Activated gamma-delta T cell (primary cell): ENCODE measurements at places on chromosomes 16 and 17.

- DNase-seq, result no peak
Measured at GRCh38 chr16:74766729-74767128, 7.9 kb downstream of the FA2H start.

GRCh38 chr16:27129401-27129800 is 62.7 kb downstream of the C16orf82 start:
- DNase-seq, result no peak

DNA sequence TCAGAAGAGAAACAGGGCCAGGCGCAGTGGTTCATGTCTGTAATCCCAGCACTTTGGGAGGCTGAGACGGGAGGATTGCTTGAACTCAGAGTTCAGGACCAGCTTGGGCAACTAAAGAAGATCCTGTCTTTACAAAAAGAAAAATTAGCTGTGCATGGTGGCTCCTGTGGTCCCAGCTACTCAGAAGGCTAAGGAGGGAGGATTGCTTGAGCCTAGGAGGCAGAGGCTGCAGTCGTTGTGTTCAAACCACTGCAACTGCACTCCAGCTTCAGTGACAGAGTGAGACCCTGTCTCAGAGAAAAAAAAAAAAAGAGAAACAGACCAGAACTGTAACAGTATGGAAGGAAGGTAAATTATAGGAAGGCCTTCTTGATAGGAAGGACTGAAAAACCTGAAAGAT is 10.3 kb downstream of the ARL4D start:
- DNase-seq, result no peak

- no peak for DNase-seq
Measured at GRCh38 chr17:31283841-31284240, 13.2 kb downstream of the OMG start.

DNA sequence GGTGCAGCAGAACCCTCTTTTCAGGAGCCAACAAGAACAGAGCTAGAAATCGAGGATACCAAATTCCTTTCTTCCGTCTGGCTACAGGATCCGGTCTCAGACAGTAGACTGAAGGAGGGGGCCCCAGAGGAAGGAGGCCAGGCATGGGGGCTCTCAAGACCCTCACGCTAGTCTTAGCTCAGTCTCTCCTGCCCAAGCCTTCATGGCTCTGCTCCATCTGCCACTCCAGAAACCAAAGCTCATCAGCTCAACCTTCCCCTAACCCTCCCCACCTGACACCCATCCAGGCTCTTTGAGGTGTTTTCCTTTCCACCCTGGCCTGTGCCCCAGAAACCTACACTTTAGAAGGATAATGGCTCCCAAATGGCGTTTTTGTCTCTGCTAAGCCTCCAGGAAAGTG is 6.2 kb upstream of the TMEM92 start:
- DNase-seq, result no peak

DNA sequence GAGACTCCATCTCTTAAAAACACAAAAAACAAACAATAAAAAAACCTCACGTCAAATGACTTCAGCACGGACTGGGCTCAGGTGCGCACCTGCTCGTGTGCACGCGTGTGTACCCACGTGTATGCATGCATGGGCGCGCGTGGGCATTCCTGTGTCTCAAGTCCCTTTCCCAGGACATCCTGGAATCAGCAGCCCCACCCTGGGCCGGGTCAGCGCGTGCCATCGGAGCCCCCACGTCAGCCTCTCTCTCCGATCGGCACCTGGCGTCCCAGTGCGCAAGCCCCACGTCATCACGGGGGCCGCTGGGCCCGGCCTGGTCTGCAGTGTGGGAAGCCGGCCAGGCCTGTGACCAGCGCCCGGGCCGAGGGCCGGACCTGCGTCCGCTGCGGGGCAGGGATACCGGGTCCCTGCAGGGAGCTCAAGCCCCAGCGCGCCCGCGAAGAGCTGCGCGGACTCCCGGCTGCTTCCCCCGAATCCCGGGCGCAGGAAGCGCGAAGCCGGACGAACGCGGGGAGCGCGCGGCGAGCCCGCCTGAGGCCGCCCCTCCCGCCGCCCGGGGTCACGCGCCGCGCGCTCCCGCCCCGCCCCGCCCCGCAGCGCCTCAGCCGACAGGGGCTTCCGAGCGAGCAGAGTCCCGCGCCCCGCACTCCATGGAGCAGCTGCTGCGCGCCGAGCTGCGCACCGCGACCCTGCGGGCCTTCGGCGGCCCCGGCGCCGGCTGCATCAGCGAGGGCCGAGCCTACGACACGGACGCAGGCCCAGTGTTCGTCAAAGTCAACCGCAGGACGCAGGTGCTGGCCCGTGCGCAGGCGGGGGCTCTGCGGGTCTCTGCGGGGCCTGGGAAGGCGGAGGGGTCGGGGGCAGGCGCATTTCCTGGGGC is at the start of gene FN3K:
FN3K (plus strand) TSS at position 629 of the 880 bp plus-strand sequence; CDS start at position 651, 22 bp downstream.
- peak; percentile 42 for DNase-seq

GRCh38 chr17:8856869-8857575 is 10.5 kb downstream of the PIK3R6 start:
- no peak for DNase-seq

GRCh38 chr17:47660064-47660492 is 10.4 kb downstream of the KPNB1 start:
- no peak for DNase-seq

- no peak for DNase-seq
Measured at GRCh38 chr16:25575363-25575762, 116.4 kb upstream of the HS3ST4 start.

GRCh38 chr17:78687125-78687524 is 94.9 kb downstream of the CYTH1 start:
- DNase-seq, result no peak

- no peak for DNase-seq
Measured at GRCh38 chr16:280991-281659, 734 bp downstream of the ARHGDIG start.

DNA sequence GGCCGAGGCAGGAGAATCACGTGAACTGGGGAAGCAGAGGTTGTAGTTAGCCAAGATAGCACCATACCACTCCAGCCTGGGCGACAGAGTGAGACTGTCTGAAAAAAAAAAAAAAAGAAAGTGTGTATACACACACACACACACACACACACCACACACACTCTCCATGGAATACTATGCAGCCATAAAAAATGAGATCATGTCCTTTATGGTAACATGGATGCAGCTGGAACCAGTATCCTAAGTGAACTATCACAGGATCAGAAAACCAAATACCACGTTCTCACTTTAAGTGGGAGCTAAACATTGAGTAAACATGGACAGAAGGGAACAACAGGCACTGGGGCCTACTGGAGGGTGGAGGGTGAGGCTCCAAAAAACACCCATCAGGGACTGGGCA is 16.7 kb downstream of the NDUFAB1 start:
- no peak for DNase-seq

DNA sequence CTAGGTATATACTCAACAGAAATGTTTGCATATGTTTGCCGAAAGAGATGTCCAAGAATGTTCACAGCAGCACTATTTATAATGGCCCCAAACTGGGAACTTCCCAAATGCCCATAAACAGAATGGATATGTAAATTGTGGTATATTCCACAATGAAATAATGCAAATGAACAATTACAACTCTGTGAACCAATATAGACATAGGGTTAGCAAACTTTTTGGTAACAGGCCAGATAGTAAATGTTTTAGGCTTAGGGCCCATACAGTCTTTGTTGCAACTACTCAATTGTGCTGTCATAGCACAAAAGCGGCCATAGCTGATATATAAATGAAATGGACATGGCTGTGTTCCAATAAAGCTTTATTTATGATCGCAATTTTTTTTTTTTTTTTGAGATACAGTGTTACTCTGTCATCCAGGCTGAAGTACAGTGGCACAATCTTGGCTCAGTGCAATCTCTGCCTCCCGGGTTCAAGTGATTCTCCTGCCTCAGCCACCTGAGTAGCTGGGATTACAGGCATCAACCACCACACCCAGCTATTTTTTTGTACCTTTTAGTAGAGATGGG is 16.5 kb downstream of the XYLT1 start:
- DNase-seq, result no peak

DNA sequence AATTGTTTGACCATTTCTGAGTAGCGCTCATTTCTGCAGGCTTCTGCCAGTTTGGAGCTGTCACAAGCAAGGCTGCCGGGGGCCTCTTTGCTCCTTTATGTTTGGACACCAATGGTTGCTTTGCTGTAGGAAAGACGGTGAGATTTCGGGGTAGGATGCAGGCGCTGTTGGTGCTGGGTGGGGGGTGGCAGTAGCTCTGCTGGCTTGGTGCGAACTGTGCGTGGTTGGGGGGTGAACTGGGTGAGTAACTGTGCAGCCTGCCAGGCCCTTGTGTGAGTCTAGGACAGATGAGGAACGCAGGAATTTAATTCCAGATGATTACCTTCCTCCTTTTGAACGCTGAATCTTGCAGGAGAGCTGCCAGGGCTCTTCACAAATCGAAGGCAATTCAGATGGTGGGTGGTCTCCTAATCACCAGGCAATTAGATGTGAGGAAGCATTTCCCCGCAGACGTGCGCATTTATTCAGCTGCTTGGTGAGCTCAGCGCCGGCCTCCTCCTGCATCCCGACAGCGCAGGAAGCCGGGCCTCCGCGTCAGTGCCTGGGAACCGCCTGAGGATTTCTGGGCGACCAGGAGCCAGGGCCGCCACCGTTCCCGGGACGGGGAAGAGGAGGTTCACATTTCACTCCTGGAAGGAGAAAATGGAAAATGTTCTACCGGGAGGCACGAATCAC is 154.4 kb downstream of the FOXL1 start:
- DNase-seq, result no peak

- no peak for DNase-seq
Measured at GRCh38 chr17:42868338-42868737, 17.3 kb downstream of the AOC3 start.

GRCh38 chr17:61669522-61669921 is 78.5 kb upstream of the NACA2 start:
- no peak for DNase-seq

- no peak for DNase-seq
Measured at GRCh38 chr16:83833921-83834320, 26.1 kb downstream of the HSBP1 start.

- DNase-seq, result no peak
Measured at GRCh38 chr16:82713778-82714177, 87.0 kb downstream of the CDH13 start.

GRCh38 chr16:88008840-88009239 is 57.6 kb downstream of the BANP start:
- no peak for DNase-seq

GRCh38 chr17:65345261-65346005 is 208.3 kb downstream of the RGS9 start:
- no peak for DNase-seq

DNA sequence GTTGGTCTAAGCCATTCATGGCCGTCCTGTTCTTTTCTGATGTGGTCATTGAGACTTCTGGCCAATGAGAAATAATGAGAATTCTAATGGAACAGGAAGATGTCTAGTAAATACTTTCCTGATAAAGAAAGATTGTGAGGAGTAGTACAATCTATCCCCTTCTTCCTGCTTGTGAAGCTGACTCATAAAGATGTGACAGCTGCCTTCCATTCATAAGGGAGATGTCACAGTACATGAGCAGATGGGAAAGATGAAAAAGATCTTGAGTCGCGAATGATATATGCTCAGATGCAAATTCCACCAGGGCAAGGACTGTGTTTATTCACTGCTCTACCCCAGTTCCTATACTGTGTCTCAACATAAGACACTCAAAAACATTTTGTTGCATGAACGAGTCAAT is 111.7 kb upstream of the FOXF1 start:
- DNase-seq, result no peak

DNA sequence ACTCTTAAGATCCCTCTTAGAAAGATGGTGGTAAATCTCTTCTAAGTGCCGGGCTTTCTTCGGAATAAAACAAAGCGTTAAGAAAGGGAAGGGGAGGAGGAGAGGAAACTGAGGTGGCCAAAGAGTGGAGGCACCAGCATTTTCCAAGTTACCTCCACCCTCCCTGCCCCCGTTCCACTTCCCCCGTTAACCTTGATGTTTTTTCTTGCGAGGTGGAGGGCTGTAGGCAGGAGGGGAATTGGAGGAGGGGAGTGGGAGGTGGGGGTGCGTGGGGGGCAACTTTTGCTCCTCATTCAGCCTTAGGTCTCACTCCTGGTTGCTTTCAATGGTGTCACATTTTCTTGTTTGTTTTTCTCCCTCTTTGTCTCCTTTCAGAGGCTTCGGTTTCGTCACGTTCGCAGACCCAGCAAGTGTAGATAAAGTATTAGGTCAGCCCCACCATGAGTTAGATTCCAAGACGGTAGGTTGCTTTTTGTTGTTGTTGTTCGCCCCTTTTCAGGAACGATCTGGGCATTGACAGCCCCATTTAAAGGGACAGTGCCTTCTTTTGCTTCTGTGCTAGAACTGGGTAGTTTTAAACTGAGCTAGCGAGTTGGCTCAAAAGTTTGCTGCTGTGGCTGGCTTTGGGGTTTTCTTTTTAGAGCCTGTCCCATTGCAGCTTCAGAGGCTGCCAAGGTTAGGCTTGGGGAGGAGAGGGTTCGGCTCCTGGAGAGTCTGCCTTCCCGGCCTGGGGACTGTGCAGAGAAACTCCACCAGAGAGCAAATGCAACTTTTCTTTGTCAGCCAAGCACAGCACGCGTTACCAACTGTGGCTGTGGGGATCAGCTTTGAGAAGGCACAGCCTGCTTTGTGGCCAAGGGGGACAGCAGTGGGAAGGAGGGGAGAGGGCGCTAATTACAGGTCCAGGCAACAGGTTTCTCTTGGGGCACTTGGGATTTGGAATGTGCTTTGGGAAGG is 1.9 kb downstream of the MSI2 start:
- no peak for DNase-seq

- no peak for DNase-seq
Measured at GRCh38 chr17:48522031-48522653, 8.7 kb downstream of the HOXB1 start.

DNA sequence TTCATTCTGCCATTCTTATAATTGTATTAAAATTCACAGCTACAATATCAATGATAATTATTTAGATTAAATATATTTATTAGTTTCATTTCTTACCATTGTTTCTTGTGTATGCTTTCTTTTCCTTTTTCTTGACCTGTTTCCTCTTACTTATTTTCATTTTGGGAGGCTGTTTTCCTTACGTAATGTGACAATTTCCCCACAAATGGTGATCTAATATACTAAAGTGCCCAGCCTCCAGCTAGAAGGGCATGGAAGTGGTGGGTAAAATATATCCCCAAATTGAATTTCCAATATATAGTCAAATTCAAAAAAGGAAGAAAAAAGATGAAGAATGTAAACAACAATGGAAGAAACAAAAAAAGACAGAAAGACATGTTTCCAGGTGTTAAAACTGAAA is 1.5 kb upstream of the ABCA6 start:
- no peak for DNase-seq

DNA sequence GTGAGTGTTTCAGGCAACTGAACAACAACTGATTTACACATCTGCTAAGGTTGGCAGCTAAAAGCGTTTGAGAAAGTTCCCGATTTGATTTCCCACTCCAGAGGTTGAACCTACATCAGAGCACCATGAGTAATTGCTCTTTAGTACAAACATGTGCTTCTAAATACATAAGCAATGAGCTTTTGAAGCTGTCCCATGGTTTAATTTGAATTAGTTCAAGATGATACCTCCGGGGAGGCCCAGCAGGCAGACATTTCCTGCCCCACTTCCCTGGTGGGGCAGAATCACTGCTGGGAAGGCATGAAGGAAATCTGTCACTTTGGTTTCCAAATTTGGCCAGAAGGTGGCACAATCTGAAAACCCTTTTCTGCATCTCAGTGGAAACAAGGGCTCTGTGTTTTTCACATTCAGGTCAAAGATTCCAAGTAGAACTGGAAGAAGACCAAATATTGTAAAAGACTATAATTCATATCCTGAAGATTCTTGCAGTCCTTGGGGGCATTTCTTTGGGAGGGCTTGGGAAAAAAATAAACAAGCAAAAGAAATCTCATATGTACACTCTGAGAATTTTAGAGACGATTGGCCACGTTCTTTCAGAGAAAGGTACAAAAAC is 176.2 kb upstream of the FAM20A start:
- DNase-seq, result no peak

- no peak for DNase-seq
Measured at GRCh38 chr16:35306915-35307314, 1847.5 kb downstream of the TP53TG3F start.
